Lung (tissue), 17 donors: ENCODE measurements at places on chromosomes 2 and 18.

DNA sequence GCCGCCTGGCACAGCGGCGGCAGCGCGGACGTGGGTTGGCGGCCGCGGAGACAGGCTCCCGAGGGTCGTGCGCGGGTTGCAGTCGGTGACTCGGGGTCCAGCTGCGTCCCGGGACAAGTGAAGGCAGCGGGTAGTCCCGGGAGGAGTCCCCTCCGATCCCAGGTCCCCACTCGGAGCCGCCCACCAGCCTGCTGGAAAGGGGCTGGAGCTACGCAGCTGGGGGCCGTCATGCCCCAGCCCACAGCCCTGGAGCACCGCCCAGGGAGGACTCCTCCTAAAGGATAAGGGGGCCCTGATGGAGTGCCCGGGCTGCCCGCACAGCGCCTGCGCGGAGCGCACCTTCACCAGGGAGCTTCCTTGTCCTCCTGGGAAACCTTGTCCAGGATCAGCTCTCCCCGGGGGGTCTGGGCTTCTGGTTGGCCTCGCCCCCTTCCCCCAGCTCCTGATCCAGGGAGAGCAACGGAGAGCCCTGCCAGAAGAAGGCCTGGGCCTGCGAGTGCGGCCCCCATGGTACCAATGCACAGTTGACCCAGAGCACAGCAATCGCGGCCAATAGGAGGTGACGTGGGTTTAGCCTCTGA lies 25.9 kb upstream of the ALPP start:
- DNase-seq, result no peak

DNA sequence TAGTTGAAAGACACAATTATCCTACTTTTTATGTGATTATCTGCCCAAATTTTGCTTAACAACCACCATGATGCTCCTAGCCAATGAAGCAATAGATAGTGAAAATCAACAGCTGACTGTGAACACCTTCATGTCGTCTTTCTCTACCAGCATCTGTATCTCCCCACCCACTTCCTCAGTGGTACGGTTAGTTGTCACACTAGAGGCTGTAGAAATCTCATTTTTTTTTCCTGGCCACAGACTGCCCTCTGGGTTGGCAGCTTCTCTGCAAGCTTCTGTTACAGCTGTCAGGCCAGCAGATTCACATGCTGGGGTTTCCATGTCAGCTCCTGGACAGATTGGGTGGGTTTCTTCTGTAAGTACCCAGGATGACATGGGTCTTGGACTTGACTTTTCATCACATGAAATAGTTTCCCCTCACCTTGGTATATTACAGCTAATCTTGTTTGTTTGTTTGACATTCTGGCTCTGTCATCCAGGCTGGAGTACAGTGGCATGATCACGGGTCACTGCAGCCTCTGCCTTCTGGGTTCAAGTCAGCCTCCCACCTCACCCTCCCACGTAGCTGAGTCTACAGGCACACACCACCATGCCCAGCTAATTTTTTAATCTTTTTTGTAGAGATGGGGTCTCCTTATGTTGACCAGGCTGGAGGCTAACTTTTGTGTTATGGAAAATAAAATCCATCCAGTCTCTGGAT lies 24.3 kb downstream of the STAT4 start:
- no peak for DNase-seq

DNA sequence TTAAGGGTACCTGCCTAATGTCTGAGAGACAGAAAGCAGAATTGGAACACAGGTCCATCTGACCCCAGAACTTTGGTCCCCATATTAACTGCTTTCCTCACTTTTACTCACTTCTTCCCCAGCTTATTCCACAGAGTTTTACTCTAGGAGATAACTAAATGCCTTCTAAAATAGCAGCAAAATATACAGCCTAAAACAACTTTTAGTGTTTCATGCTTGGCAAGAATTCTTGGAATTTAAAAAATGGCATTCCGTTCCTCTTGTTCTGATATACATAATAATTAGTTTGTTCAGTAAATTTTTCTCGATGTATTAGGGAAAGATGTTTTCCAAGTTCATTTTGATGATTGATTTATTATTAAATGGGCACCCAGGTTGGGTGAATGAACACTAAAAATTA lies 151.9 kb downstream of the FHOD3 start:
- DNase-seq, result no peak

- no peak for DNase-seq
Measured at GRCh38 chr2:74259191-74259590, 60.8 kb downstream of the MTHFD2 start.

DNA sequence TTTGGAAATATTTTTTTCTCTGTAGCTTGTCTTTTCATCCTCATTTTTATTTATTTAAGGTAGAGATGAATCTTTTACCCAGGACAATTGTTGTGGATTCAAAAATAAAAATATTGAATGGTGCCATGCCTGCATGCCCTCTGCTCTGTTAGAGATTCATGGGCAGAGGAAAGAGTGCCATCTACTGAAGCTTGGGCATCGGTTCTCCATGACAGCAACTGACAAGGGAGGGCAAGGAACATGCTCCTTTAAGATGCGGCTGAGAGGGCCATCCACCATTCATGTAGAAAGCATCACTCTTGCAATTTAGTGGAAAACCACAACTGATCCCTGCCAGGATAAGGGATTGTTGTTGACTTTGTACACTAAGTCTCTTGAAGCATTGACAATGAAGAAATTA lies 79.9 kb downstream of the PARD3B start:
- no peak for DNase-seq

DNA sequence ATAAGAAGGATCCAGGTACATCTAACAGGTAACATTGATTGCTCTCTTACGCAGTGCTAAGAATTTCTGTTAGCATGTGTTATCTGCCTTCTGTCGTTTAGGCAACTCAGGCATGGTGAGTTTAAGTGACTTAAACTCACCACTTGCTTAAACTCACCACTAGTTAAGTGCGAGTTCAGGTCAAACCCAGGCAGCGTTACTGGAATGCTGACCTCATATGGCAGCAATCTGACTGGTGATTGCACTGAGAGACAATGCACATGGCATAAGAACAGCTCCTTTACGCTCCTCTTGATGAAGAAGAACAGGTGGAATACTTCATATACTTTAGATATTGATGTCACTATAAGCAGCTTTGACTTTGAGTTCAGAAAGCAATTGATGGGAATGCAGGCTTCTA lies 954.1 kb downstream of the SOCS6 start:
- DNase-seq, result no peak
